Panc1 (cell line): ENCODE measurements at places on chromosomes 1 and 21. TPM values are rescaled to one million over a fixed set of nuclear protein-coding genes. Genes with fewer than 3 reads are reported as not detected.

- DNase-seq = peak; percentile 7
These were observed 290.4 kb downstream of the KCNT2 start for GRCh38 chr1:196317535-196318522.

The ZBTB21 gene
- total RNA-seq = 17.9 TPM

GRCh38 chr1:22142315-22143064, 407 bp downstream of the WNT4 start:
- DNase-seq = no peak

DNA sequence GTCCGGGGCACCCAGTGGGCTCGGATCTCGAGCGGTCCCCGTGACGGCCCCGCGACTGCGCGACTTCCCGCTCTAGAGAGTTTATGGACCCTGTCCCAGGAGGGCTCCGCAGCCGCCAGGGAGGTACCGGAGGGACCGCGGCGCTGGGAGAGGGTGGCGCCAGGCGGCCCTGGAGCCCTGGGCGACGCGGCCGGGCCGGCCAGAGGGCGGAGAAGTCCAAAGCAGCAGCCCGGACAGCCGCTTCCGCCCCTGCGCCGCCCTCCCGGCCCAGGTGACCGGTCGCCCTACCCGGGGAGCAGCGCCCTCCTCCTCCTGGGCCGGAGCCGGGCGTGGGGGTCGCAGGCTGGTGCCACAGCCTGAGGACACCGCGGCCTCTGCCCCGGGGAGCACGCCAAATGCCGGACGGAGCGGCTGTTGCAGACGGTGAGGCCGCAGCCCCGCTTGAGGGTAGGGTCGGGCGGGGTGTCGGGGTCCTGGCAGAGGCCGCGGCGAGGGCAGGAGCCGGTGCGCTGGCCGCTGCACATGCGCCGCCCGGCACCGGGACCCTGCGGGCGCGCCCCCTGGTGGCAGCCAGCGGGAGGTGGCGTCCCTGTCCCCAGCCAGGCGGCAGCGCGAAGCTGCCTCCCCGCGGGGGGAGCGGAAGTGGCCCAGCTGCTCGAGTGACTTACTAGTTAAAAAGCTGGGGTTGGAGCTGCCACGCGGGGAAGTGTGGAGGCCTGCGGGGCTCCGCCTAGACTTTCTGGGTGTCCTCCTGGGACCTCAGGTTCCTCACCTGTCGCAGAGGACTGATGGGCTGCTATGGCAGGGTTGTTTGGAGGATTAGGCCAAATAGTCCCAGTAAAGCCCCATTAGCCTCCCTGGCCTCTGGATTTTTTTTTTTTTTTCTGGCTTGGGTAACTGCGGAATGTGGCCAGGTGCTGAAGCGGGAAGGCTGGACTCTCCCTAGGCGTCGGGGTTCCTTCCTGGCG, 20.9 kb upstream of the ZNF678 start:
- DNase-seq = no peak

The CFHR1 gene
- 0.23 TPM for total RNA-seq

The MX2 gene
- 56.7 TPM for total RNA-seq

GRCh38 chr1:15178571-15179484, 25.3 kb downstream of the TMEM51 start:
- DNase-seq = peak; percentile 90

The IGSF9 gene
- 0.51 TPM for total RNA-seq

DNA sequence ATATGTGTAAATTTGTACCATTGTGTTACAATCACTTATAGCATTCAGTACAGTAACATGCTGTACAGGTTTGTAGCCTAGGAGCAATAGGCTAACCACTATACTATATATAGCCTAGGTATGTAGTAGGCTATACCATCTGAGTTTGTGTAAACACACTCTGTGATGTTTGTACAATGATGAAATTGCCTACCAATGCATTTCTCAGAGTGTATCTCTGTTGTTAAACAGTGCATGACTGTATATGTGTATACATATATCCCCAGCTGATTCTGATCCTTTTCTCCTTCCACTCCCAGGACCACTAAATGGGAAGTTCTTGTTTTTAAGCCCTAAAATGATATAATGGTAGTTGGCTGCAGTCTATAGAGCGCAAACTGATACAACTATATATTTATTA, 7.8 kb downstream of the GNPAT start:
- peak; percentile 61 for DNase-seq

GRCh38 chr1:68291688-68292384, 59.5 kb upstream of the WLS start:
- DNase-seq = no peak

DNA sequence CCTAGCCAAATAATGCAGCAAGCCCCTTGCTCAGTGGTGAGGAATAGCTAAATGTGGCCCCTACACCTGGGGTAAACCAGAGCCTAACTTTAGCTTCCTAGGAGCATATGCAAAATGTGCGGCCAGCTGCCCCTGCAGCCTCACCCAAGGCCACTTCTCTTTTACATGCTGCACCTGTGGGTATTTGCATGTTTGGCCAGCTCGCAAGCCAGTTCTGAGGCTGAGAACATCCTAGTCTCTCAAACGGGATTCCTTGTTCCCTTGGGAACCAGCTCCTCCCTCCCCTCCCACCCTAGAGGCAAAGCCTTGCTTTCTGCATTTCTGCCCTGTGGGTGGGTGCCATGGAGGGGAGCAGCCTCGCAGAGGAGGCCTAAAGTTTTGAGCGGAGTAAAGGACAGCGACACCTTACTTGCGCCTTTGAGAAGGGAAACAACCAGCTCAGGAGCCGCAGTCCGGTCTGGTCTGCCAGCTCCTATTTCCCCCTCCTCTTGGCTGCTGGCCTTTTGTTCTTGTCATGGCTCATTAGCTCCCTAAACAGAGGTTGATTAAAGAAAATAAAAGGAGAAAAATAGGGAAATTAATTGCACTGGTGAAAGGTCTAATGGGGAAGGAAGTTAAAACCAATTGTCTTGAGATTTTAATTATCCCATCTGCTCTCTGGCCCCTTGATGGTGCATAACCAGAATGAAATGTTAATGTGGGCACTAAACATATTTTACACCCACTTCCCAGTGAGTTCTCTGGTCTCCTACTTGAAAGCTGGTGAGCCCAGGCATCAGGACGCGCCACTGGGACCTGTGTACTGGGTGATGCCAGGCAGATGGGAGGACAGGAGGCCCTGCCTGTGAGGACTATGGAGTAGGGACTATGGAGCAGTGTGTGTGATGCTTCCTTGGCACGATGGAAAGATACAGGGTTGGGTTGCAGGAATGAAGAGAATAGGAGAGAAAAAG, 68.7 kb downstream of the TEX35 start:
- no peak for DNase-seq

DNA sequence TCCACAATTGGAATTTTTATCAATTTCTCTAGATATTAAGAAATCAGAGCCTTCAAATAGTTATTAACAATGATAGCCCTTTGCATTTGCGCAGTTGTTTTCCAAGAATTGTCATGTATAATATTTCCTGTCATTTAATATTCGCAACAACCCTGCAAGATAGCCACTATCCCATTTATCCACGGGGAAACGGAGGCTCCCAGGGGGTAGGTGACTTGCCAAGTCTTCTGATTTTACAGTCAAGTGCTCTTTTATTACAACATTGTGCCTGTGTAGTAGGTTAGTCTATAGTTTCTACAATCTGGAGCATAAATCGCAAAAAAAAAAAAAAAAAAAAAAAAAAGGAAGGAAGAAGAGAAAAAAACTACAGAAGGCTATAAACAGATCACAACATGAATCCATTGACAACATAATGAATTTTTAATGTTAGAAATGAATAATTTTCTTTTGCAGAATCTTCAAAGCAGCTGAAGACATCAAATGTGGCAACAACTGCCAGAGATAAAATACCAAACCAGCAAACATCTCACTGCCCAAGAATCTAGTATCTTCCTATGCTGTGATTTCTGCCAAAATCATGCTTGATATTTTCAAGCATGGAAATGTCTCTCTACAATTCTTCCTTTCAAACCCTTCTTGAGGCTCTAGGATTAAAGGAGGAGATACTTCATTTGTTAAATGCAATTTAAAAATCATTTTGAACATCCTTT, 125.5 kb downstream of the PTPN14 start:
- no peak for DNase-seq

The IL6R gene
- total RNA-seq = 12.2 TPM

The PLA2G2D gene
- total RNA-seq = not detected

DNA sequence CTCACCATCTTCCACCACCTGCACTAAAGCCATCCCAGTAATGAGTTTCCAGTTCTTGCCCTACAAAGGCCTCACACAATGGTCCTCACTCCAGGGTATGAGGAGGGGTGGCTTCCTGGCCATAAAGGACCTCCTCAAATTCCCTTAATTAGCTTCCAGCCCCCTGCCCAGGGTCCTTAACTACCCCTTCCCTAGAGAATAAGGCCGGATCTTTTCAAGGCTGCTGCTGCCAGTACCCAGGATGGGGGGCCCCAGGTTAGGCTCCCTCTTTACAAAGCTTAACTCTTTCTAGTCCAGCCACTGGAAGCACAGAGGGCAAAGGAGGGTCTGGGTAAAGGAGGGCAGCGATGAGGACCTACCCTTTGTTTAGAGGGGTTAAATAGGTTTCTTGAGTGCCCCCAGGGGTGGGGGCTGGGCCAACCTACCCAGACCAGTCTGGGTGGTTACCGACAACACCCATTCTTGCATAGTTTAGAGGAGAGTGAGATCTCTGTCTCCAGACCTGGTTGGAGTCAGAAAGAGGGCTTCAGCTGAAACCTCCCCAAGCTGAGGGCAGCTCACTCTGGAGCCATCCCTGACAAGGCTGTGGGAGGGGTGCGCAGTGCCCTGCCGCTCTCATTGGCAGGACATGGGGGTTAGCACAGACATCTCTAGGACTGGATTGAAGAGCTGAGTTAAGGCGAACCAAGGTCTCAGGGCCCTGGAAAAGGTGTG, 7.1 kb downstream of the BLACAT1 start:
- DNase-seq = no peak

- no peak for DNase-seq
These were observed 6.7 kb upstream of the FNDC5 start for GRCh38 chr1:32877211-32878110.

The HNRNPCL1 gene
- not detected for total RNA-seq

DNA sequence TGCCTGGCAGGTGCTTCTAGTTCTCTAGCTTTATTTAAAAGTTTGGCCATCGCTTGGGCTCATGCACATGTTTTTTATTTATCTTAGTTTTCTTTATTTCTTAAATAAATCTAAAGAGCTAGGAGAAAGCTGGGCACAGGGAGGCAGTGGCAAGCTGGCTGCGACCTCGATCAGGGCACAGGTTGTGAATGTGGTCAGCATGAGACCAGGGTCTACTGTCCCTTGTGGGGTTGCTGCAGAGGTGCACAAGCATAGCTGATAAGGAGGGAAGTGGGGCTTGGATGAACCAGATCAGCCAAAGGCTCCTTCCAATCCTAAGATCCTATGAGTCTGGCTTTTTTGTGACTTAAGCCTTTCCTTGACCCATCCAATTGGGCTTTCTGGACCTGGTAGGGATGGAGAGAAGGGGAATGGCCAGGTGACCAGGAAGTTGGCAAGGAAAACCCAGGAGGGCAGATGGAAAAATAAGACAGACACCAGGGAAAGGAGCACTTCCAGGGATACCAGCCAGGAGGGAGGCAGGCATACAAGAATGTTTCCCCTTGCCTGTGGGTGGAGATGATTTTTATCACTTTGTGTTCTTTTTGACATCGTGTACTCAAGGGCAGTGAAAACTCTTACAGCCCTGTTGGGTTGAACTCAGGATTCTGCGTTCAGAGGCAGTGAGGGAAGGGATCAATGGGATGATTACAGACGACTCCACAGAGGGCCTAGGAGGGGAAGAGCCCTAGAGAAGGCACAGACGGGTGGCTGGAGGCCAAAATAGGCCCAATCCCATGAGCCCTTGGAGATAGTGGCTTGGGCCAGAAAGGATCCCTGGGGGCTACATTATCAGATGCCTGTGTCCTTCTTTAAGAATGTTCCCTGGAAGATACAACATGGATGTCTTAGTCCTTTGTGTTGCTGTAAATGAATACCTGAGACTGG, 8.5 kb downstream of the CYP4B1 start:
- DNase-seq = no peak

DNA sequence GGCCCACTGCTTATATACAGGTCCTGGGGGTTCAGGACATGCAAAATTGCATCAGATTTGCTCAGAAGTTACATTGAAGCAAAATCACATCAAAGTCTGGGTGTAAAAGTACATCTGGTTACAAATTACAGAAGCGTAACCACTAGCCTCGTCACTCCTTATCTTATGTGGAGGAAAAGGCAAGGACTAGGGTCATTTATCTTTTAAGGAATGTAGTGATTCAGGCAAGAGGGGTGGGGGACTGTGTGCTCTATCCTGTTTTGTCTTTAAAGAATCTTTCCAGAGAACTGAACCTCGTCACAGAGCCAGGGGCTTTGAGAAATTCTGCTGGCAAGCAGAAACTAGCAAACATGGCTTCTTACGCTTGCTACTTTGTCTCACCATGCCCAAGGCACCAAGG, 61.1 kb upstream of the RAB4A start:
- no peak for DNase-seq

- DNase-seq = no peak
These were observed 315.4 kb downstream of the ADGRL2 start for GRCh38 chr1:82116105-82116504.

- DNase-seq = no peak
These were observed 87.6 kb downstream of the IFI44 start for GRCh38 chr1:78737241-78737640.

DNA sequence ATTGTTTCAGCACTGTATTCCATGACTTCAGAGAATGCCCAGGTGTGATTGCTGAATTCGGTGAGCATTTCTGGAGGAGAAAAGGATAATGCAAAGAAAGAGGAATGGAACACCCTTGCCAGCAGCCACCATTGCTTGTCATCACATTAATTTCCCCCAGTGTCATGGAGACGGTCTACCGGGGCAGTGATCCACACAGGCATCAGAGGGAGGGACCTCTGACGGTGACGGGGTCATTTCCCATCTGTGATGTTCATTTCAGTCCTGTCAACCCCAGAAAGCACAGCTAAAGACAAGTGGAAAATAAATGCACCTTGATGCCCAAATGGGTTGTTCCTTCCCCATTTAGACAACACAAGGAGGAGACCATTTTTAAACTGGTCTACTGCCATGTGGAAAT, 376.4 kb downstream of the PCP4 start:
- DNase-seq = no peak

The TMEM52 gene
- total RNA-seq = 2.5 TPM

GRCh38 chr1:81407000-81407821, 393.5 kb upstream of the ADGRL2 start:
- DNase-seq = no peak

The OR2M2 gene
- total RNA-seq = not detected

DNA sequence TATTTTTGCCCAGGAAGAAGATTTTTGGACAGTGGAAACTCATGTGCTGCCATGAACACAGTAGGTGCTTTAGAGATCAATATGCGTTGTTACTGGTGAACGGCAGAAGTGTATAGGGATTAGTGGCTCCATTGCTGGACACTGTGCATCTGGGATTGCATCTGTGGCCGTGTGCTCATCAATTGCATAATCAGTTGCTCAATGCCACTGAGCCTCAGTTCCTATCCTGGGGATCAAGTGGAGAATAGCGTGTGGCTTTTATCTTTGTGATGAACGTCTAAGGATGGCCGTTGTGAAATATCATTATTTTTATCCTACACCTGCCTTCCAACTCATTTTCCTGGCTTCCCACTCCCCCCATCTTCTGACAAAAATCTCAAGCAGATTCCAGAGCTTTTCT, 5.4 kb downstream of the TNN start:
- DNase-seq = no peak

The FMN2 gene
- 1.9 TPM for total RNA-seq

The RNF186 gene
- total RNA-seq = not detected

The GRIK3 gene
- not detected for total RNA-seq

- DNase-seq = no peak
These were observed 6.7 kb downstream of the MYCL start for GRCh38 chr1:39894884-39895495.

The CD244 gene
- not detected for total RNA-seq

- DNase-seq = no peak
These were observed 41.7 kb downstream of the PRKCZ start for GRCh38 chr1:2091611-2092604.

- DNase-seq = no peak
These were observed 164.1 kb upstream of the POGK start for GRCh38 chr1:166675213-166675612.
